ENCODE measurements at places on chromosomes 1 and 21.

GRCh38 chr1:156832434-156832833 lies 15.8 kb upstream of the SH2D2A start:
- no peak overlapping the region for H3K27ac ChIP-seq
- no peak for DNase-seq
- peaks cover 20% of the 10 kb centered on the region for H3K27me3 ChIP-seq
- H3K4me1 ChIP-seq: peaks cover 7% of the 10 kb centered on the region

DNA sequence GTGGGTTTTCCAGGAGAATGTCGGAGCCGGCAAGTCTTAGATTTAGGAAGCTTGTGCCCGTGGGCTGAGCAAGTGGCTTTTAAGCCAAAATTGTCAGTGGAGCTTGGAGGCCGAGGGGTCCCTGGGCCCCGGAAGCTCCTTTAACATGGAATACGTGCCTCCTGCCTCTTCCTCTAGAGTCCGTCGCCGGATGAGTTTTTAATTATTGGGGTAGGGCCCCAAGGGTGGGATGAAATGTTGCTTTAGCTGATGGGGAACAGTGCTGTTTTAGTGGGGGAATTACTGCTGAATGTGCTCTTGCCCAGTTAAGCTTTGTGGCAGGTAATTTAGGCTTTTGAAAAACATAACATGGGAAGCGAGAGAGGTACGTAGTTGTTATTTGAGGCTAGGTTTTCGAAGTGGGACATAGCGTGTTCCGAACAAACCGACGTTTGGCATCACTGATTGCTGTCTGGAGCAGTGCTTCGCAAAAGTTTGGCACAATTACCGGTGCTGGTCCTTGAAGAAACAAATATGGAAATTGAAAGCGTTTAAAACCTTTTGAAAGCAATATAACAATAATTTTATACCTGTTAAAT lies 786 bp downstream of the RPL5 start:
- DNase-seq: no peak
- H3K36me3 ChIP-seq: peaks cover 5% of the 10 kb centered on the region
- H3K27ac ChIP-seq: peak overlapping the region; percentile 98
- H3K4me3 ChIP-seq: peak overlapping the region; percentile 99
- H3K27me3 ChIP-seq: no peaks in the 10 kb centered on the region
- peaks cover 57% of the 10 kb centered on the region for H3K4me1 ChIP-seq

DNA sequence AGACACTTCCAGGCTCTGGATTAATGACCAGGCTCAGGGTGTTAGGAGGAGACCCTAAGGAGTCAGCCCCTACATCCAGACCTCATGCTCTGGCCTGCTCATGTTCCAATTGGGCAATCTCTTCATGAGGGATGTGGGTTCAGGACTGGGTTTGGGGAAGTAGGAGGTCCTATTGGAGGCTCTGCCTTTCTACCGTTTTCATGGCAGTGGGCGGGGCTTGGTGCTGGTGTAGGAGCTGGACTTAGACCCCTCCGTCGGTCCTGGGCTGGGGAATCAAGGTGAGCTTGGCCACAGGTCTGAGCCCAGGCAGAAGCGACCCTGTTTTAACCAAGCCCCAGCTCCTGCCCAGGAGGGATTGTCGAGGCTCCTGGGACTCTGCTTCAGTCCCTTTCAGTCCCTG lies 123.4 kb downstream of the PRDM16 start:
- no peaks in the 10 kb centered on the region for H3K4me1 ChIP-seq
- H3K4me3 ChIP-seq: no peak overlapping the region
- peaks cover 3% of the 10 kb centered on the region for H3K27me3 ChIP-seq
- H3K27ac ChIP-seq: no peak overlapping the region
- H3K36me3 ChIP-seq: no peaks in the 10 kb centered on the region

DNA sequence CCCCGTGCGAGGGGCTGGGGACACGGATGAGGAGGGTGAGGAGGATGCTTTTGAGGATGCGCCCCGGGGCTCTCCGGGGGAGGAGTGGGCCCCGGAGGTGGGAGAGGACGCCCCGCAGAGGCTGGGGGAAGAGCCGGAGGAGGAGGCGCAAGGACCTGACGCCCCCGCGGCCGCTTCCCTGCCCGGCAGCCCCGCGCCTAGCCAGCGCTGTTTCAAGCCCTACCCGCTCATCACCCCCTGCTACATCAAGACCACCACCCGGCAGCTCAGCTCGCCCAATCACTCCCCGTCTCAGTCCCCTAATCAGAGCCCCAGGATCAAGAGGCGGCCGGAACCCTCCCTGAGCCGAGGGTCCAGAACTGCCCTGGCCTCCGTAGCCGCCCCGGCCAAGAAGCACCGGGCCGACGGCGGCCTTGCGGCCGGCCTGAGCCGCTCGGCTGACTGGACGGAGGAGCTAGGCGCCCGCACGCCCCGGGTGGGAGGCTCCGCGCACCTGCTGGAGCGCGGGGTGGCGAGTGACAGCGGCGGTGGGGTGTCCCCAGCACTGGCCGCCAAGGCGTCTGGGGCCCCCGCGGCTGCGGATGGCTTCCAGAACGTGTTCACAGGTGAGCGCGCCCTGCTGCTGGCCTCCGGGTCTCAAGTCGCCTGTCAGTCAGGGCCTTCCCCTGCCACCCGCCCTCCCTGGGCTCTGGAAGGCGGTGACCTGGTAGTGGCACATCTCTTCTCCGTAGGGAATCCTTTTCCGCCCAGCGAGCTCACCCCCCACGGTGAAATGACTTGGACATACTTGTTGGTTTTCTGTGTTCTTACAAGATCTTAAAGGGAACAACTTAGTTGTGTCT lies 1.7 kb downstream of the FMN2 start:
- no peak for DNase-seq
- H3K4me3 ChIP-seq: no peak overlapping the region
- H3K27ac ChIP-seq: no peak overlapping the region
- H3K4me1 ChIP-seq: peaks cover 5% of the 10 kb centered on the region
- peaks cover 51% of the 10 kb centered on the region for H3K27me3 ChIP-seq

DNA sequence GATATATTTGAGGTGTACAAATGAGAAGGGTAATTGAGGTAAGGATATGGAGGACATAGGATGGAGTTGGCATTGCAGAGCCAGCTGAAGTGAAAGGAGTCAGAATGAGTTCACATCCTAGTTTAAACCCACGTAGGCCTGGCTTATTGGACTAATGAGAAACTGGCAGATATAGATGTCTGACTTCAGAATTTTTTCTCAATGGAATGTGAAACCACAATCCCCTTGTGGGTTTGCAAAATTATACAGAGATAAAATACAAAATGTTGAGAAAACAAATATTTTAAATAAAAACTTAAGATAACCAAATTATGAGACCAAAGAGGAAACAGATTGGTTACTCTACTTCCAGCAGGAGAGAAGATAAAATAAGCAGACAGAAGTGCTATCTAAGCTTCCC lies 277.4 kb upstream of the LRRC7 start:
- H3K27me3 ChIP-seq: no peaks in the 10 kb centered on the region
- DNase-seq: no peak
- H3K36me3 ChIP-seq: no peaks in the 10 kb centered on the region
- no peak overlapping the region for H3K27ac ChIP-seq
- no peak overlapping the region for H3K4me3 ChIP-seq
- no peaks in the 10 kb centered on the region for H3K4me1 ChIP-seq

GRCh38 chr1:31429583-31429982 lies 16.6 kb downstream of the SERINC2 start:
- H3K4me3 ChIP-seq: no peak overlapping the region
- no peaks in the 10 kb centered on the region for H3K36me3 ChIP-seq
- DNase-seq: no peak

DNA sequence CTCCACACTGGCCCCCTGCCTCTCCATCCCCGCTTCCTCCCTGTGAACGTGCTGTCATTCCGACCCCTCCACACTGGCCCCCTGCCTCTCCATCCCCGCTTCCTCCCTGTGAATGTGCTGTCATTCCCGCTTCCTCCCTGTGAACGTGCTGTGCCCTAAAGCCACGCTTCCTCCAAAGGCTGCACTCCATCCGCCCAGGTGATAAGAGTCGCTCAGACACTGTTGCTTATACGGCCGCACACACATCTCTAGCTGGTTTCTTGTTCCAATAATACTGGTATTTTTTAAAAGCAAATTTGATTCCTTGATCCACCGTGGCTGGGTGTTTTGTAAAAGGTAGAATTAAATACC lies 39.3 kb upstream of the TSPEAR start:
- no peak for DNase-seq
- H3K36me3 ChIP-seq: no peaks in the 10 kb centered on the region
- H3K4me3 ChIP-seq: no peak overlapping the region
- H3K27ac ChIP-seq: no peak overlapping the region
- peaks cover 4% of the 10 kb centered on the region for H3K27me3 ChIP-seq

DNA sequence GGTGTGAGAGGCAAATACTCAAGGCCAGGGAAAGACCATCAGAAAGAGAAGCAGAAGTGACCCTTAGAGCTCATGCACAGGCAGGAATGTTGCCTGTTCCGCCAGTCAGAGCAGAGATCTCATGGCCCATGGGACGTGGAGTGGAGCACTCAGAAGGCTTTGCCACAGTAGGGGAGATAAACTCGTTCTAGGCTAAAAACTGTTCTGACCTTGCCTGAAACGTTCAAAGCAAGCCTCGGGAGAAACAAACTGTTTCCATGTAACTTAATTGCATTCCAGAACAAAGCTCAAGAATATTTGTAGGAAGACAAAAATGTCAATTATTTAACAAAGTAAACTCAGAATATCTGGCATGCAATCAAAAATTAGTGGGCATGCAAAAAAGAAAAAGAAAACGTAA lies 20.7 kb upstream of the SLC19A1 start:
- no peaks in the 10 kb centered on the region for H3K36me3 ChIP-seq
- H3K27me3 ChIP-seq: no peaks in the 10 kb centered on the region
- no peak for DNase-seq
- no peaks in the 10 kb centered on the region for H3K4me1 ChIP-seq
- no peak overlapping the region for H3K4me3 ChIP-seq

DNA sequence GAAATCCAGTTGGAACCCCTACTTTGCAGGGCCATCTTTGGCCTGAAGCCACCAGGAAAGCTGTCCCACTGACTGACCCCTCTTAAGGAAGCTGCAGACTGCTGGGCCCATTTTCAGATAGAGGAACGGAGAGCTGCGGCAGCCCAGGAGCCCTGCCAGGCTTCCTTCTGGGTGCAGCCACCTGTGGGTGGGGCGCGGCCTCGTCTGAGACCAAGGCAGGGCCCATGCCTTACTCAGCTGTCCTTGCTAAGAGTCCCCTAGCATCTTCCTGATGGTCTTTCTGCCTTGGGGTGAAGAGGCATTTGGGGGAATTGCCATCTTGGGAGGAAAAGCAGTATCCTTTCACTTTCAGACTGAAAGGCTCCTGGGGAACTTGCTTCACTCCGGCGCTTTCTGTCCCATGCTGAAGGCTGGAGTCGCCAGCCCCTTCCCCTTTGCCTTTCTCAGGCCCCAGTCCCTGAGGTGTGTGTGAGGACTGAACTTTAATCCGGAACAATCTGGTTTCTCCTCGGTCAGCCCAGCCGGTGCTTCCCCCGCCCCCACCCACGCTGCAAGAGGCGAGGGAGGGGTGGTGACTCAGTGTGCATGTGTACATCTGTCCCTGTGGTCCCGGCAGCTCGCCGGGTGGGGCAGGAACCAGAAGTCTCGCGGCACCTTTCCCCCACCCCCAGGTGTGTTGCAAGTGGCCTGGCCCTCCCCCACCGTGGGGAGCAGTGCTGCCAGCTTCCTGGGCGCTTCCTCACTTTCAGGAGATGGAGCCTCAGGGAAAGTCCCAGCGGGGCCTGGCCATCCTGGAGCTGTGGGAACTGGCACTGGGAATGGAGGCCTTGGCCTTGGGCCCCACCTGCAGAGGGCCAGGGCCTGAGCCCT lies 5.1 kb downstream of the ZC3H12A start:
- H3K27ac ChIP-seq: peak overlapping the region; percentile 96
- peak overlapping the region; percentile 97 for H3K4me3 ChIP-seq
- peaks cover 35% of the 10 kb centered on the region for H3K4me1 ChIP-seq
- no peaks in the 10 kb centered on the region for H3K27me3 ChIP-seq

DNA sequence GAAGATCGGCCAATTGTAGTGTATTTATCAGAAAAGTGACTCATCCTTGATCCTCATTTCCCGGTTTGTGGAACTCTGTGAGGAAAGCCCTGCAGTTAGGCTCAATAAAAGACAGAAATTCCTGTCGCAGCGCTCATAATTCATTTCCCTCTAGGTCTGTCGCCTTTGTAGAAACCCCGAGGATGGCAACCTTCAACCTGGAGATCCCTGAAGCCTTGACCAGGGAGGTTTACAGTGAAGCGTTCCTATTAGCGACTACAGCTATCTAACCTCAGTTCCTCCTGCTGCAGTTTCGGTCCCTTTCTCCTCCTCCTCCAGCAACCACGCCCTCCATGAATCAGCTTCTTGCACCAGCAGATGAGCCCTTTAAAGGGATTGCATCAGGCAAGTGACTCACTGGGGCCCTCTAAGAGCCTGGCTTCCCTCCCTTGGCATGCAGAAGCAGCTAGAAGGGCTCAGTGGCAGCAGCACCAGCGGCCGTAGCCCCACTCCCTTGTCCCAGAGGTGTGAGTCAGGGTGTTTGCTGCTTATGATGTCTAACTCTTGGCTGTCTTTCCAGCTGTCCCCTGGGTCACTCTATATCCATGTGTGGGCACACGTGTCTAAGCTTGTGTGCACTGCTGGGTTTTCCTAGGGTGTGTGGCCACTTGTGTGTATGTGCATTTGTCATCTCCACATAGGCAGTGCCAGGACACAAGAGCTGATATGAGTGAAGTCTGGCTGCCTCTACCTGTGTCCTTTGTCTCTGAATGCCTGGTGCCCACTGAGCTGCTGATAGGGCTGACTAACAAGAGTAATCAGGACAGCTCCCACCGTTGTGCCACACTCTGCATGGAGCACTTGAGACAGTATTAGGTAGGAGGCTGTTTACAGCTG lies 779 bp upstream of the STK40 start:
- peak overlapping the region; percentile 90 for H3K4me3 ChIP-seq
- H3K4me1 ChIP-seq: peaks cover 78% of the 10 kb centered on the region
- peak; percentile 53 for DNase-seq
- H3K27ac ChIP-seq: peak overlapping the region; percentile 96

DNA sequence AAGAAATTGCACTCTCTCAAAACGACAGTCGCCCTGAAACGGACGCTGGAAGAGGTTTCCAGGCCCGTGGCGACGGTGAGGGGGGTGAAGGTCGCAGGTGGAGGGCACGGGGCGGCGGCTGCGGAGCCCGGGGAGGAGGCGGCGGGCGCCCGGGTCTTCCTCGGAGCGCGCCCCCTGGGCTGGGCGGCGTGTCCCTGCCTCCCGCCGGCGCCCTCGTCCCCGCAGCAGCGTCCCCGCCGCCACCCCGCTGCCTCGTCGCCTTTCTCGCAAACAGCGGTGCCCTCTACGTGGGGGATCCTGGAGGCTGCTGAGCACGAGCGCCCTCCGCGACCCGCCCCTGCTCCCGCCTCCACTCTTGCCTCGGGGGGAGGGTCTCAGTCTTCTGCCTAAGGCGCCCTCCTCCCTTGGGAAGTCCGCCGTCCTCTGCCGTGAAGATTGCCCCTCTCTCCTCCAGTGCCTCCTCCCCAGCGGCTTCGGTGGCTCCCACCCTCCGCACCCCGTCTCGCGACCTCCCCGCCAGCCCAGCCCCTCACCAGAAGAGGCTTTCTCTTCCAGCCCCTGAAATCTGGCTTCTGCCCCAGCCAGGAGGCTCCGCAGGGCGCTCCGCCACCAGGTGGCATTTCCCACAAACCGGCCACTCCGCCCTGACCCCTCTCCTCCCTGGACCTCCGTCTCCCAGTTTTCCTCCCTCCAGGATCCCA lies 227.4 kb downstream of the SDCCAG8 start:
- H3K27me3 ChIP-seq: no peaks in the 10 kb centered on the region
- peak overlapping the region; percentile 35 for H3K27ac ChIP-seq
- peaks cover 25% of the 10 kb centered on the region for H3K4me1 ChIP-seq
- DNase-seq: peak; percentile 35
- peak overlapping the region; percentile 88 for H3K4me3 ChIP-seq
- no peaks in the 10 kb centered on the region for H3K36me3 ChIP-seq

- H3K36me3 ChIP-seq: no peaks in the 10 kb centered on the region
- H3K4me3 ChIP-seq: no peak overlapping the region
- no peak for DNase-seq
- no peak overlapping the region for H3K27ac ChIP-seq
- H3K4me1 ChIP-seq: no peaks in the 10 kb centered on the region
Measured at GRCh38 chr1:102891868-102892625, 216.3 kb downstream of the COL11A1 start.

Data from naive thymus-derived CD8-positive, alpha-beta T cell (primary cell).